Foreskin keratinocyte (primary cell): ENCODE measurements at places on chromosomes 13 and 19. TPM values are rescaled to one million over a fixed set of nuclear protein-coding genes. Genes with fewer than 3 reads are reported as not detected.

Gene S1PR5
- total RNA-seq = 12.3 and 12.4 TPM in 2 replicates

Gene CCDC159
- total RNA-seq = 5.4 and 6.3 TPM in 2 replicates

Gene CYP4F2
- not detected in 2 replicates for total RNA-seq

Gene HAUS8
- 15.6 and 18.1 TPM in 2 replicates for total RNA-seq

GRCh38 chr19:51327066-51328001 is 14.6 kb downstream of the VSIG10L start:
- no peak for DNase-seq

DNA sequence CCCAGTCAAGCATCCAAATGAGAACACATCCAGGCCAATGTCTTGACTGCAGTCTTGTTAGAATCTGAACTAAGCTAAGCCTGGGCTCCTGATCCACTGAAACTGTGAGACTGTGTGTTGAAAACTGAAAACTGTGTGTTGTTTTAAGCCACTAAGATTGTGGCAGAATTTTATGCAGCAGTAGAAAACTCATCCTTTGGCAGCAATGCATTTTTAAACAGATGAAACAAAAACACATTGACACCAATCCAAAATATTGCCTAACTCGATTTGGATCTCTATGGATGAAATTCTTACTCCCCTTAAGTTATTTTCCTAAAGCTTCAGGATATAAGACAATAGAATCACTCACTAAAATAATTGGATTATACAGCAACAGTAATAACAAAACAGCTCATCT is 202.3 kb upstream of the KLF12 start:
- no peak for DNase-seq

GRCh38 chr13:50080203-50080910 is 65.1 kb downstream of the KCNRG start:
- DNase-seq = no peak

GRCh38 chr19:53912653-53913052 is 3.6 kb downstream of the CACNG7 start:
- DNase-seq = no peak

- DNase-seq = no peak
These were observed 38.7 kb downstream of the SACS start for GRCh38 chr13:23394821-23395220.

- DNase-seq = no peak
These were observed 8.5 kb upstream of the CEACAM7 start for GRCh38 chr19:41696402-41697197.

DNA sequence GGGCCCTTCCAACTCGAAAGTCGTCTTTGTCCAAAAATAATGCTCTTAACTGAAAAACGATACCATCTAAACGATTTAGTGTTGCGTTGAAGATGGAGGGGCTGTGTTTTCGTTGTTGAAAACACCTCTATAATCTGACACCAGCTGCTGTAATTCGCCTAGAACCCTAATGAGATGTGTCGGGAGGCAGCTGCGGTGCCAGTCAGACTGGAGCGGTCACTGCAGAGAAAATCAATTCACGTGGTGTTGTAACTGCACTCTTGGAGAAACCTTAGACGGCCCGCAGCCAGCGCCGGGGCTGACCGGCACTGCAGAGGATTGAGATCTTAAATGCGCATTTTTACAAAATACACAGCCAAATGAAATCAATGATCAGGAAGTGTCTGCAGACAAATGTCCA is 339.1 kb downstream of the ZNF536 start:
- no peak for DNase-seq

GRCh38 chr19:44611812-44612295 is 1.5 kb upstream of the IGSF23 start:
- DNase-seq = no peak

- no peak for DNase-seq
These were observed 681.3 kb upstream of the SLITRK1 start for GRCh38 chr13:84563611-84564010.

- DNase-seq = no peak
These were observed 61.5 kb upstream of the SERP2 start for GRCh38 chr13:44312131-44312530.

DNA sequence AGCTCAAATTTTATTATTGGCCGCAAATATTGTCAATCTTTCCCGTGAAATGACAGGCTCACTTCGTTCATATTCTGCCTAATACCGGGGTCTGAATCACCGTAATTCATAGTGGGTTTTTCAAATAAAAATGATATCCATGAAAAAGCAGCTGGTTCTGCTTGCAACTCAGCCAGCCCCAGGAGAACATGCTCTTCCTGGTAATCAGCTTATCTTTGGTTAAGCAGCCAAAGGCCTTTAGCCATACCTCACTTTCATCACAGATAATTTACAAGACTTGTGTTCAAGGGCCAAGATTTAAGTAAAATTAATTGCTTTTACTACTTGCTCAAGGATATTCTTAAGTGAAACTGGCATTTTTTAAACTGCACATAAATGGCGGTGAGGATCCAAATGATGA is 22.5 kb downstream of the RNASEH2B start:
- DNase-seq = no peak

GRCh38 chr19:15538774-15539173 is 30.4 kb downstream of the CYP4F22 start:
- DNase-seq = no peak

GRCh38 chr19:3115916-3116602 is 19.8 kb upstream of the GNA15 start:
- DNase-seq = no peak
